AG09319 (cell line): ENCODE measurements at places on chromosomes 6 and 20.
A peak's percentile ranks its signal among the peaks of the same experiment; 100 is the strongest.

- no peak for DNase-seq
These were observed 152.3 kb upstream of the CDH4 start for GRCh38 chr20:61099806-61100205.

- peak; percentile 86 for DNase-seq
These were observed 15.0 kb upstream of the TBC1D22B start for GRCh38 chr6:37242429-37243052.

- DNase-seq: no peak
These were observed 8.9 kb upstream of the RAB44 start for GRCh38 chr6:36688739-36689075.

DNA sequence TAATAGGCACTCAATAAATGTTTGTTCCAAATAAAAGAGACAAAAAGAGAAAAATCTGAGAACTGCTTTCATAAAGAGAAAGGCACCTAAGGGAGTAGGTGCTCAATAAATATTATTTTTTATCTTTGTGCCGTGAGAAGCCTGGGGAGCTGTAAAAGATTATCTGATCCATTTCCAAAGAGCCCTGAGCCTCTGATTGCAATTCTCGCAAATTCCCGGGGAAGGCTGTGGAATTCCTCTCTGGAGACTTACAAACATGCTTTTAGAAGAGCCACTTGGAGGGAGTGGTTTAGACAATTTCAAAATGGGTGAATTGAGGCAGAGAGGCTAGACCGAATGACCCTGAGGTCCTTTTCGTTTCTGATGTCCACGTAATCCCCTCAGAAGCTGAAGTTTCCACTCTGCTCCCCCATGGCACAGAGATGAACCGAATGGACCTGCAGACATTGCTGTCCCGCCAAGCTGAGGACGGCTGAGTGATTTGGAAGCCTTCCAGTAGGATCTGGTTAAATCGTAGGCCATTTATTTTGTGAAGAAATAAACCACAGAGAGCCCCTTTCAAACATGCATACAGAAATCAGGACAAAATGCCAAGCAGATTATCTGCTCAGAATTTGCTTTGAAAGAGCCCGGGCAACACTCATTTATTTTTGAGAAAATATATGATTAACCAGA, 77.8 kb downstream of the PKHD1 start:
- no peak for DNase-seq

GRCh38 chr6:26225848-26226578, 138.8 kb downstream of the HFE start:
- no peak for DNase-seq

DNA sequence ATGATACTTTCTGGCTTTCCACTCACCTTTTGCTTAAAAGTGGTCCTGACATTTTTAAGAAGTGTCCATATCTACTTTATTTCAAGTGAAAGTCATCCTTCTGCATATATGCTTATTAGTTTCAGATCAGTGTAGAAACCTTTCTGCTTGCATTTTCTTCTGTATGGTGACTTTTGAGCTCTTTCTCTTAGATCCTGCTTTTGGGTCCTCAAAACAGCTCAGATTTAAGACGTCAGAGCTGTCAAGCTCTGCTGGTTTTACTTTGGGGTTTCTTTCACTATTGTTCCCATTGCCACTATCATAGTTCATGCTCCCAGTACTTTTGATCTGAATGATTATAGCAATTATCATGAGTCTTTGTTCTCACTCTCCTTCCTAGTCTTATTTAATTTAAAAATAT, 41.7 kb downstream of the BCKDHB start:
- no peak for DNase-seq

DNA sequence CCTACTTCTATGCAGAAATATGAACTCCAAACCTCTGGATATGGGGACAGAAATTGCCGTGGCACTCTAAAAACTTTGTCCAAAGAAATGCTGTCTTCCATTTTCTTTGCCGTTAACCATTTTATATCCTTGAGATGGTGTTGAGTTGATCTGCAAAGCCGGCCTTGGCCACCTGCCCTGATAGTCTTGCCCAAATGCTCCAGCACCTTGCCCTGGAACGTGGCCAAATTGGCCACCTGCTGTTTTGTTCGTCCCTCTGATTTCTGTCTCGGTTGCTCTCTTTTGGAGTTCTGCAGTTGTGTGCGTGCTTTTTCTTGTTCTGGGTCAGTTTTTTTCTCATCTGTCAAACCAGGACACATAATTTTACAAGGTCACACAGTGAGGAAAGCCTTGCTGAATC, 239.7 kb upstream of the GMDS start:
- no peak for DNase-seq

GRCh38 chr20:18545566-18545965, 21.7 kb upstream of the SMIM26 start:
- DNase-seq: no peak

DNA sequence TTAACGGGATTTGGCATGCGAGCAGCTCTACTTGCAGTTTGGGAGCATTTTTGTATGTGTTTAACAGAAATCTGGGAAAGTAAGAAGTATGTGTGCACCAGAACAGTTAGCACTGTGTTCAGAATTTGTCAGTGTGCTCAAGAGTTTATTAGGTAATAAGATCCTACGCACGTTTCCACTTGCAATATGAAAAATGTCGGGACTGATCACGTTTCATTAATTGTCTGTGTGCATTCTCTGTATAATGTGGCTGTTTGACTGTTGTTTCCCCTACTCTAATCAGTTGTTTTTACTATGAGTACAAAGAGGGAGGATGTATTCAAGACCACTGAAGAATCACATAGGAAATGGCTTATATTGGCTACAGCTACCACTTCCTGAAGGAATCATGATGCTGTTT, 349.7 kb upstream of the POU3F2 start:
- no peak for DNase-seq

DNA sequence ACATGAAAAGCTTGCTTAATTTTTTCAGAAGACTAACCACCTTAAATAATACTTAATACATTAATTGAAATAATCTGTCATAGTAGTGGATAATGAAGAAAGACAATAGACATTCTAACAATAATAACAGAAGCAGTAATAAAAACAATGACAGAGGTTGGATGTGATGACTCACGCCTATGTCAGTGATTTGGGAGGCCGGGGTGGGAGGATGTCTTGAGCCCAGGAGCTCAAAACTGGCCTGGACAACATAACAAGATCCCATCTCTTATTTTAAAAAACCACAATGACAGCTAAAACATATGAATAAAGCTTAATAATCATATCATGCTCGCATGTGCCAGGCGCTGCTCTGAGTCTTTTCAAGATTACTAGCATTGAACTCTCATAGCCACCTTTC, 105.5 kb downstream of the IPCEF1 start:
- no peak for DNase-seq
